NCI-H1417 (cell line): ENCODE measurements at places on chromosomes 1 and 21.
A peak's percentile ranks its signal among the peaks of the same experiment; 100 is the strongest.

- DNase-seq: peak; percentile 52
Observed at GRCh38 chr1:52552236-52552504, 722 bp downstream of the TUT4 start.

GRCh38 chr1:160935527-160936258 lies 18.9 kb downstream of the ITLN2 start:
- no peak for DNase-seq

- DNase-seq: peak; percentile 59
Observed at GRCh38 chr1:109910963-109911798, 532 bp downstream of the CSF1 start.

DNA sequence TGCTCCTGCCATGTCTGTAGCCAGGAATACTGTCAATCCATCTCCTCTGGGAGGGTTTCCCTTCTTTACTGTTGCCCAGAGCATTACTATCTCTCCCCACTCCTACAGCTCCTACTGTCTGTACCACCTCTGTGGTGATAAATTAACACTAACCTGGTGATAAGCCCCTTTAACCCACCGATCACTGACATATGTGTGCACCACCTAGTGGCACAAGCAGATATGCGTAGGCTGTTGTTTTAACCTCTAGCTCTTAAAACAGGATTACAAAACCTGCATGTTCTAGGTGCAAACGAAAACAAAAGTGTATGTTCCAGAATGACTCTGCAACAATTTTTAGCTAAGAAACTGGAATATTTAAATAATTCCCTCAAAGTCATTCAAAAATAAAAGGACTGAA lies 93.9 kb upstream of the BEND5 start:
- DNase-seq: no peak

GRCh38 chr1:71956613-71957285 lies 325.6 kb downstream of the NEGR1 start:
- no peak for DNase-seq

DNA sequence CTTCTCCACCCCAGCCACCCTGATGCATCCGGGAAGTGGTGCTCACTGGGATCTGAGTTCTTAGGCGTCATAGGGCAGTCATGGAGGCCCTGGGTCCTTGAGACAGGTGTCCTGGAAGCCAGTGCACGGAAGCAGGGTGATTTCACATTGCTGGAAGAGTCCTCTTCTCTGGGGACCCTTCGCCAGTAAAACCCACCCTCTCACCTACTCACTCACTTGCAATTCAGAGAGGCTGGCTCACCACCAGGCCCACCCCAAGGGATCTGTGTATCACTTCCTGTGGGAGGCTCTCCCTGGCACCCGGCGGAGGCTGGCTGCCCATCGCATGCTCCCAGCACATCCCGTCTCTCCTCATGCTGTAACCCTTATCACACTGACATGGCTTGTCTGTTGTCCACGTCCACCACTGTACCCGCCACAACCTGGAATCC lies 40.2 kb upstream of the EPS8L3 start:
- no peak for DNase-seq

DNA sequence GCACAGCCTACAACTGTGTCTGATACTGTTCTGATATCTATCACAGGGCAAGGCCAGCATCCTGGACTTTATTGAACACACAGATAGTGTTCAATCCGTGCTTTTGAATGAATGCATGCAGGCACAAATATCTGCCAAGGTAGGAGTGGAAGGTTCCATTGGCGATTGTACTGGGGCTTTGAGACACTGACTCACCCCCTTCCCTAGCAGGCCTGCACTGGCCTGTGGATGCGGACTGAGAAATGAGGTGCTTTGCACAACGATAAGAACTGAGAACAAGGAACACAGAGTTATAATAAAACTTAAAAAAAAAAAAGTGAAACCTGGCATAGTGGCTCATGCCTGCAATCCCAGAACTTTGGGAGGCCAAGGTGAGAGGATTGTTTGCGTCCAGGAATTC lies 62.4 kb upstream of the NGF start:
- no peak for DNase-seq

DNA sequence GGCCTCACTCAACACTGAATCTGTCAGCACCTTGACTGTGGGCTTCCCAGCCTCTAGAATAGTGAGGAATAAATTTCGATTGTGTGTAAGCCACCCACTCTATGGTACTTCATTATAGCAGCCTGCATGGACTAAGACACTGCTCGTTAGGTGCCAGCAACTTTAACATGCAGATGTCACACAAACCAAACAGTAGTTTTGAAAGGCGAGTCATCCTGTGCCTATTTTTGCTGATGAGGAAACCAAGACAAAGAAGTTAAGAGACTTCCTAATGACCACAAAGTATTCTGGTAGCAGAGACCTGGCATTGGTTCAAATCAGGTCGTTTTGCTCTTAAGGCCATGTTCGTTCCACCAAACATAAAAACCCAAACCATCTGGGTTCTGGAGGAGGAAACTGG lies 42.9 kb downstream of the BATF3 start:
- no peak for DNase-seq

GRCh38 chr21:26732432-26733221 lies 112.6 kb downstream of the ADAMTS1 start:
- no peak for DNase-seq

- no peak for DNase-seq
Observed at GRCh38 chr1:151992303-151993083, 1.2 kb downstream of the S100A10 start.

- no peak for DNase-seq
Observed at GRCh38 chr1:75785320-75785982, 605 bp upstream of the RABGGTB start.

DNA sequence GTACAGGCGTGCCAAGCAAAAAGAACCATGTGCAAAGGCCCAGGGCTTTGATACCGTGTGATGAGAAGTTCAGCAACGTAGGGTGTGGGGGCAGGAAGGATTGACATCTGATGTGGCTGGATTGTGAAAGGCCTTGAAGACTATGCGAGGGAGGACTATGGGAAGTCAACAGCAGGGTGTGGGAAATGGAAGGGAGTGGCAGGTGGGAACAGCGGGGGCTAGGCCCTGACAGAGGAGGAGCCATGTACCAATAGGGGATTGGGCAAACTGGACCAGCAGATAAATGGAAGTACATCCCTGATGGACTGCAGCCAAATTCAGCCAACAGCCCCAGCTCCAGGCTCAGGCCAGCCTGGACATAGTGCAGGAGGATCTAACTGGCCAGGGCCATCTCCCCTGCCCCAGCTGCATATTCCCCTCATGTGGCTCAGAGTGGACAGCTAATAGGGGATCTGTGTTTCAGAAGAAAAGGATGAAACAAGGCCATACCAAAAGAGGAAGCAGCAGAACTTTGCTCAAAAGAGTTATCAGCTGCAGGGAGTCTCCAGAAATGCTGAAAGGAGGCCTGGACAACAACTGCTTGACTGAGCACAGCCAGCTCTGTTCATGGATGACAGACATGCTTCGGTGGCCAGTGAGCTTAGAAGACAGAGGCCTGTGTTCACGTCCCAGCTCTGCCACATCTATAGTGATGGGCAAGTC lies 140.2 kb upstream of the SGIP1 start:
- DNase-seq: no peak

DNA sequence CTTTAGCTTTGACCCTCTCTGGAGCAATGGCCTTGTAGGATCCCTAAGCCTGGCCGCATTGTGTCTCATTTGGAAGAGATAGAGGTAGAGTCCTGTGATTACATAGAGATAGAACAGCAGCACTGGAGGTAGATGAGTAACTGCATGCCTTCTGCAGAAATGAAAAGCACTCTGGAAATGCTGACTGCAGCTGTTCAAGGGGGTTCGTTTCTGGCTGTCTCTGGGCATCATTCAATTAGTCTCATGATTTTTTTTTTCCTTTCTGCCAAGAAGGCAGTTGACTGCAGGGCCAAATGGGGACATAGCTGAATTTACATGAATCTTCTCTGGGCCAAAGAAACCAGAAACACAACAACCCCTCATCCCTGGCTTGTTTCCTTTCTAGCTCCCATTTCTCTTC lies 28.1 kb upstream of the SNX27 start:
- no peak for DNase-seq

GRCh38 chr1:155218854-155219591 lies 10.5 kb downstream of the MTX1 start:
- DNase-seq: peak; percentile 56
